Fibroblast of skin of back (primary cell): ENCODE measurements at places on chromosomes 5 and 9.
A peak's percentile ranks its signal among the peaks of the same experiment; 100 is the strongest.

DNA sequence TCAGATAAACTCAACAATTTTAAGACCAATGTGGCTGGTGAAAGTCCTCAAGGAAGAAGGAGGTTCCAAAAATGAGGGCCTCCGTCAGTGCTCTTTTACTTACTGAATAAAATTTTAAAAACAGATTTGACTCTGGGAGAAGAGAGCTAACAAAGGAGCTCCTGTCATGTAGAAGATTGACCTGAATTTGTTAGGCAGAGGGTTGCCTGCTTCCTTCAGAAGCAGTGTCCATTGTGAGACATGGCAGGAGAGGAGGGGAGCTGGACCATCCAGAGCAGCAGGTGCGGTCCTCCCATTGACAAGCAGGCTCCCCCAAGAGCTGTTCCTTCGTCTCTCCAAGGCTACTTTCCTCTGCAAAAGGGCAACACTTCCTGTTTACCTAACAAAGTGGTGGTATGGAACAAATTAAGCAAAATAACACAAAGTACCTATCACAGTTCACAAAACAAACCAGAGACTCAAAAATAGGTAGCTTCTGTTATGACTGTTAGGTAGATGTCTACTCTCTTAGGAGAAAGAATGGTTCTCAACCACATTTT, 238.1 kb downstream of the DENND1A start:
- no peak for DNase-seq

- DNase-seq: no peak
These were observed 39.3 kb downstream of the BOD1 start for GRCh38 chr5:173577166-173577565.

GRCh38 chr5:32708949-32709348, 2.2 kb upstream of the NPR3 start:
- no peak for DNase-seq

DNA sequence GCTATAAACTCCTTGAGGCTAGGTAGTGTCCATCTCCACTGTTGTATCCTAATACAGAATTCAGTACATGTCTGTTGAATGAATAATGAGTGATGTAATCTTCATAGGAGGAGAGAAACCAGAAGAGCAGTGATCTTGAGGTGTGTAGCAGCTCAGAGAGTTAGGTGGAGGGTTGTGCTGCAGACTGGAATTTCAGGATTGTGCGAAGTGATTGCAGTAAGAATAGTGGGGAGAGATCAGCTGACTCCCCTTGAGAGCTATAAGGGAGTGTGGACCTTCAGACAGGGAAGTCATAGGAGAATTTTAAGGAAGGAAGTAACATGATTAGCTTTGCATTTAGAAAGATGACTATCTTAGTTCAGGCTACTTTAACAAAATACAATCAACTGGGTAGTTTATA, 4.4 kb downstream of the SNX24 start:
- DNase-seq: peak; percentile 32

DNA sequence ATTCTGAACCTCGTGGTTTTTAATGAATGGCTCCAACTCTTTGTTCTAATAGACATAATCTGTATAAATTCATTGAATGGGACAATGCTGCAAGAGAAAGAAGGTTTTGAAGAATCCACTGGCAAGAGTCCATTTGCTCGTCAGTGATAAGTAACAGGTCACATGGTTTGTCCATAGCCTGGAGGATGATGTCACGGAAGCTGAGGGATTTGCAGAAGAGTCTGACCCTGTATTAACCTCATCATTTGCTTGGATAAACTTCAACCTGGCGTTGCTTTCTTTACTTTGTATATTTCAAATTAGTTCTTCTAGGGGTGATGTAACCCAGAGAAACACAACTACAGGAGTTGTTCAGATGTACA, 197.4 kb downstream of the GAS1 start:
- peak; percentile 75 for DNase-seq

DNA sequence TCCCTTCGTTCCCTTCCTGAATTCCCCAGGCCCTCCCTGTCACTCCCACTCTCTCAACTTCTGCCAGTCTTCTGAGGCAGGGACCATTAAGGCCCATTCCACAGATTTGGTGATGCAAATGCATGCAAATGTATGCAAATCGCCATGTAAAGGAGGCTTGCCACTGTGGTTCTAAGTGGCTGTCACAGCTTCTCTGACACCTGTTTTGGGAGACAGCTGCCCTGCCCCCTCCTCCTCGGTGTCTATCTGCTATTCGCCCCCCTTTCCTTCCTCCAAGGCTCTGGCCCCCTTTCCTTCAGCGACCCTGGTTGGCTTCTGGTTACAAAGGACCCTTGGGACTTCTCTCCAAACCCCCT, 10.5 kb upstream of the ARAP3 start:
- no peak for DNase-seq

DNA sequence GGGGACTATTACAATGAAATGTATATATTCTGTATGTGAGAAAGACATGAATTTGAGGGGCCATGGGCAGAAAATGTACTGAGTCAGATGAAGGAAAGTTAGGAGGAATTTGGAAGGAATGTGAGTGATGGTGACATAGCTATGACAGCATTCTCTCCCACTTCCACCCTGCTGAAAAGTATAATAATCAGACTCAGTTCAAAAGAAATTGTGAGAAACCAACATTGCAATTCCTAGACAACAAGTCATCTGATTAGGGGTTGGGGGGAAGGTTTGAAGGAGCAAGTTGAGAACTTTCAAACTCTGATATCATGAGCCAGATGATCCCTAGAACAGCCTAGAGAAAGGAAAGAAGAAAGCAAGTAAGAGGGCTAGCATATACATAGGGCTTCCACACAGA, 370.6 kb downstream of the DMRTA1 start:
- peak; percentile 88 for DNase-seq

DNA sequence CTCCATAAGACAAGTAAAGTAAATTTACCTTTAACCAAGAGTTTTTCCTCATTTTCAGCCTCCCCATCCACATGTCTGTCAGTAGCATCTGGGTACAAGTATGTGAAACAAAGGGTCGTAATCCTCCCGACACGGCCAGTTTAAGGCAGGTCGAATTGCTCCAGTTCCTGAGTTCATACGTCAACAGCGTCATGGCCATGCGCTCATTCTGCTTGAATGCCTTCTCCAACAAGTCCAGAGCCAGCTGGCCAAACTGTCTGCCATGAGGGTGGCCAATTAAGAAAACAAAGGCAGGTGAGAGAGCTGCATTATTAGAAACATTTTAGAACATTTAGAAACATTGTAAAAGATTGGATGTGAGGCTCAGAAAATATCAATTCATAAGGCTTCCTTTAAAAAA, 87.5 kb downstream of the TRPM6 start:
- no peak for DNase-seq

DNA sequence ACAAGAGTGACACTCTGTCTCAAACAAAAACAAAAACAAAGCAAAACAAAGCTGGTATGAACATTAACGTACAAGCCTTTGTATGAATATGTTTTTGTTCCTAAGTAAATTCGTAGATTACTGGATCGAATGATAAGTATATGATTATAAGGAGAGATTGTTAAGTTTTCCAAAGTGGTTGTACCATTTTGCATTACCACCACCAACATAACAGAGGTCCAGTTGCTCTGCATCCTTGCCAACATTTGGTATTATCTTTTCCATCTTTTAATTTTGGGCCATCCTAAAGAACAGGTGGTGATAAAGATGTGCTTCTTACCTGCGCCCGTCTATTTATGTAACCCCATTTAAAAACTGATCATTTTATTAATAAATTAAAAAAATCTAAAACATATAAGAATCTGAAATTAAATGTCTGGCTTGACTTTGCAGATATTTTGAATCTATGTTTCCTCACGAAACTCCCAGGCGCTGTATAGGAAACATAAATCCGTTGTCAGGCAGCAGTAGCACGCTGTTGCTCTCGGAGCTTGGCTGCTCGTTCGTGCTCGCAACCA, 593 bp upstream of the NAA35 start:
- DNase-seq: no peak

GRCh38 chr9:116365056-116365471, 211.5 kb downstream of the PAPPA start:
- DNase-seq: peak; percentile 84
